Stimulated activated CD4-positive, alpha-beta T cell treated with anti-CD3 and anti-CD28 coated beads, Interleukin-15, amount 100 ng/mL, for 24 hours (primary cell): ENCODE measurements at places on chromosomes 2 and 18.

- DNase-seq: no peak
These were observed 8.7 kb downstream of the FAM228A start for GRCh38 chr2:24183366-24184069.

GRCh38 chr18:48308755-48309575 is 100.2 kb downstream of the ZBTB7C start:
- DNase-seq: no peak

GRCh38 chr2:197954328-197954727 is 149.9 kb downstream of the PLCL1 start:
- DNase-seq: no peak

DNA sequence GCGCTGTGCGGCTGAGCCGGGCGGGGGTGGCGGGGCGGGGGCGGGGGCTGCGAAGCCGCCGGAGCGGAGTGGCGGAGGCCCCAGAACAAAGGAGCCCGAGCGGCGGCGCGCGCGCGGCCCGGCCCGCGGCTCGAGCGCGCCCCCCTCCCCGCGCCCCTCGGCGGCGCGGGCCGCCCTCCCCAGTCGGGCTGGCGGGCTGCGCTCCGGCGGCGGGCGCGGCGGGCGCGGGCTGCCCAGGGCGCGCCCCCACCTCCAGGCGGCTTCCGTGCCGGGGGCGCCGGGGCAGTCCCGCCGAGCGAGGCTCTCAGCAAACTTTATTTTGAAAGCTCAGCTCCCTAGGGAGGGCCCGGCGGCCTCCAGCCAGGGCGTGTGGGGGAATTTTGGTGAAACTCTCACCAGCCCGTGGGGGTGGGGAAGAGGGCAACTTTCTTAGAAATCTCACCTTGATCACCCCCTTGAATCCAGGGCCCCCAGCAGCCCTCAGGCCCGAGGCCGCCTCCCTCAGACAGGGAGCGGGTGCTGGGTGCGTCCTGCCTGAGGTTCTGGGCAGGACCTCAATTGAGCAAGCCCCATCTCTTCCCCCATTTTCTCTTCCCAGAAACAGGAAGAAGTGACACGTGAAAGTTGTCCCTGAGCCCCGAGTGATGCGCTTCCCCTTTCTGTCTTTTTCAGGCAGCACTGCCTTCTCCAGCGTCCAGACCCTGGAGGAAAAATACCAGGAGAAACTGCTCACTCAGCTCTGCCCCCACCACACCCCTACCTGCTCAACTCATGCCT is 786 bp downstream of the TET3 start:
- peak; percentile 83 for DNase-seq

DNA sequence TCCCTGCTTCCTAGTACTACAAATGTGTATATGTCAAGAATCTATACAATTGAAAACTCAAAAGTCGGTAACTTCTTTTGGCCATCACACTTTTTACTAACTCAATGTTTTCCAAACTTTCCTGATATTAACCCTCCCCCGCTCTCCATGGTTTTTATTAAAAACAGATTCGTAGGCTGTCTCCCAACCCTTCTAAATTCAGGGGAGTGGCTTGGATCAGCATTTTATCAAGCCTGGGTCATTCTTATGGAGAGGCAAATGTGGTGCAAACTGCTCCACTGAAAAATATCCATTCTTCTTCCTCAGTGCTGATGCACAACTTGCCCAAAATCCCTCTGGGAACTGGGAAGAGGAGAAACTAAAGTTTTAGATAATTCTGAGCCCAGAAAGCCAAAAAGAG is 134.2 kb downstream of the RIF1 start:
- no peak for DNase-seq

DNA sequence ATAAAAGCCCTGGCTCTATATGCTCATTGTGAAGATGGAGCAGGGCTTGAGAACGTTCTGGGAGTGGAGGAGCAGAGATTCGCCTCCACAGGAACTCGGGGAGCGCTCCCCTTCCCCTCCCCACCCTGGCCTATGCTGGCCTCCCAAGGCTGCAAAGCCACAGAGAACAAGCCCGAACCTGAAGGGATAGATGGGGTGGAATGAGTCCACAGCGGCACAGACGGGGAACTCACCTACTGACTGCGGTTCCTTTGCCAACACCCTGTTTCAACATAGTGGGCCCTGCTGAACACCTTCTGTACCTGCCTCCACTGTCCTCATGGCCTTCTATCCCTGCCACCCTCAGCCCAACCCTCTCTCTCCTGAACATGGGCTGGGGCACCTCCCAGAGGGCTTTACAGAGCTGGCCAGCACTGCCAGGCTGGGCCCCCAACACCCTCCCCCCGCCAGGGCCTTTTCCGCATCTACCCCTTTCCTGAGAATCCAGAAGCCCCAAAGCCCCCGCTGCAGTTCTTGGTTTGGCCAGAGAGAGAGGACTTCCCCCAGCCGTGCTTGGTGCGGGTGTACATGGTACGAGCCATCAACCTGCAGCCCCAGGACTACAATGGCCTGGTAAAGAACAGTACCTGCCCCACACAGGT is 41.5 kb downstream of the LMAN2L start:
- no peak for DNase-seq

GRCh38 chr18:7133181-7133580 is 15.6 kb upstream of the LAMA1 start:
- DNase-seq: no peak

- no peak for DNase-seq
These were observed 234.9 kb upstream of the SMAD7 start for GRCh38 chr18:49185623-49186022.

DNA sequence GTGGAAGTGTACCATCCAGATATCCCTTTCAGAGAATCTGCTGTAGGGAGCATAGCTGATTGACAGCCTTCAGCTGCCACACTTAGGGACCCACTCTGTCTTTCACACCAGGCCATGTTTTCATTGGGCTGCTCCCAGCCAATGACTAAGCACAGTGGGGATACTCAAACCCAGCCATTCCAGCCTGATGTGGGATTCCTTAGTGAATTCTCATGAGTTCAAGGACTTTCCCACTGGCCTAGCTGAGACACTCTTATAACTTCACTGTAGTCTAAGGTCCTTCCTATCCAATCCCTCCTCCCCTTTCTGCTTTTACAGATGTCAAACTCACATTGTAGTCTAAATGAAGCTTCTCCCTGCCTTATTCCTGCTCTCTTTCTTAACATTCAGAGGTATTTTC is 201.2 kb downstream of the PIK3C3 start:
- DNase-seq: no peak

GRCh38 chr2:169683054-169683424 is 11.2 kb downstream of the CFAP210 start:
- DNase-seq: peak; percentile 12

DNA sequence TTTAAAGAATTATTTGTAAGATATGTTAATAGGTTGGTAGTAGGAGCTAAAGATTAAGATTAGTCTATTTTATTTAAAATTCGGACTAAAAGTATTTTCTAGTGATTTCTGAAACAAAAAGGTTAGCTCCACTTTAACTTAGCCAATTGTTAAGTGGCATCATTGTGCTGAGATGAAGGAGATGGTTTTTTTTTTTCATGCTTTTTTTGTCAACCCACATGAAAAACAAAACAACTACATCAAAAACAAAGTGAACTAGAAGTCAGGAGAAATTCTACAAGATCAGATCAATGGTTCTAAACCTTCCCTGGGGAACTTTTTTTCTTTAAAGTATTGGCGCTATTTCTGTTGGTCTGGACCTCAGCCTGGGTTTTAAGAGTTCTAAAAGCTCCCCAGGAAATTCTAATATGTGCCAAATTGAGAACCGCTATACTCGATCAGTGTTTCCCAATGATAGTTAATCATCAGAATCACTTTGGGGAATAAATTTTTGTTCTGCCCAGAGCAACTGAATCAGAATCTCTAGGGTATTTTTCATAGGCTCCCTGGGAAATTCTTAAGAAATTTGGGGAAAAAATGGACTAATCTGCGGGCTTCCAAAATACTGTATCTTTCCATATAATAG is 2.3 kb downstream of the ZC3H6 start:
- DNase-seq: no peak

- DNase-seq: no peak
These were observed 46.3 kb downstream of the HK2 start for GRCh38 chr2:74880054-74880728.

DNA sequence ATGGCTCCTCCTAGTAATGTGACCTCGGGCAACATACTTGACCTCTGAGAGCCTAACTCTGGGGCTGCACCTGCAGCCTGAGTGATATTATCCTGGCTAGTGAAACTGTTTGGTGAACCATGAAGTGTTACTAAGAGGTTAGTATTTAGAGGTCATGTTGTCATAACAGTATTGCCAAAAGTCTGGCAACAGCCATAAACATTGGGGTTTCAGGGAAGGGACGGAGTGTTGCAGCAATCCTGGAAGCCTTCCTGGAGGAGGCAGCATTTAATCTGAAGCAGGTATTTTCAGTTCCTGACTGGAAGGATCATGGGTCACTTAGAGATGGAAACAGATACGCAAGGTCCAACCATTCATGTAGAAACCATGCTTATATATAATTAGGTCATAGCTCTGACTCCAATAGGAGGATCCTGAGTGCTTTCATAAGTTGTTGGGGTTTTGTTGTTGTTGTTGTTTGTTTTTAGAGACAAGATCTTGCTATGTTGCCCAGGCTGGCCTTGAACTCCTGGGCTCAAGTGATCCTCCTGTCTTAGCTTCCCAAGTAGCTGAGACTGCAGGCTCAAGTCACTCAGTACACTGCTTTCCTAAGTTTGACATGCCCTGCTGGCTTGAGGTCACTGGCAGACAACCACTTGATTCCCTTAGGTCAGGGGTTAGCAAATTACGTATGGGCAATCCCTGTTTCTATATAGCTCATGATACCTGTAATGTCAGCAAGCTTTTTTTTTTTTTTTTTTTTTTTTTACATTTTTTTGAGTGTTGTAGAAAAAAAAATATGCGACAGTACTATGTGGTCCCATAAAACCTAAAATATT is 21.5 kb downstream of the GPR39 start:
- DNase-seq: no peak

GRCh38 chr2:239321596-239322415 is 79.0 kb downstream of the HDAC4 start:
- DNase-seq: peak; percentile 70

DNA sequence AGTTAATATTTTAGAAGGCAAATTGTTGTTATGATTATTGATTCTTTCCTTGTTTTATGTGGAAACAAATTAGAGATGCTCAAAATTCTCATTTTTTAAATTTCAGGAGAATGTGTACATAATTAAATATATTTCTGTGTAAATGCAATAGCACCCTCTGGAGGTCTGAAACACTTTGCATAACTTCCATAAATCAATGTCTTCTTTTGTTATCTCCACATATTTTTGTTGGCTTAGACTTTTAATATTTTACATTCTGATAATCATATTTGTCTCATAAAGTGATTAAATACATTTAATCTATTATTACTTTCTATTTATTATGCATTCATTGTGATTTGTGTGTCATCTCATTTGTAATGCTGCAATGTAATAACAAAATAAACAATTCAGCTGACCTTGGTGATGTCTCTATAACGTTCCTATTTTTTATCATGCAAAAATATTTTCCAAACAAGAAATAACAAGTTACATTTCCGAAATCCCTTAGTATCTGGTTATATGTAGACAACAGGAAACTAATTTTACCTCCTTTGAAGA is 201.8 kb upstream of the GALNT5 start:
- DNase-seq: no peak
